ENCODE measurements at places on chromosomes 12 and 14.

- DNase-seq = no peak
Observed at GRCh38 chr12:78888568-78888967, 24.0 kb downstream of the SYT1 start.

- no peak for DNase-seq
Observed at GRCh38 chr12:26030371-26030770, 71.9 kb downstream of the RASSF8 start.

- no peak for DNase-seq
Observed at GRCh38 chr12:40515041-40515816, 177.0 kb upstream of the CNTN1 start.

GRCh38 chr12:39235990-39236767 is 206.7 kb downstream of the KIF21A start:
- no peak for DNase-seq

GRCh38 chr12:60872219-60872618 is 1276.4 kb downstream of the SLC16A7 start:
- DNase-seq = no peak
